ENCODE measurements at places on chromosomes 11 and 22. TPM values are rescaled to one million over a fixed set of nuclear protein-coding genes. Genes with fewer than 3 reads are reported as not detected.

Gene SEPTIN5
- total RNA-seq = 5.4 TPM

Gene TIMM8B
- total RNA-seq = 60.3 TPM

DNA sequence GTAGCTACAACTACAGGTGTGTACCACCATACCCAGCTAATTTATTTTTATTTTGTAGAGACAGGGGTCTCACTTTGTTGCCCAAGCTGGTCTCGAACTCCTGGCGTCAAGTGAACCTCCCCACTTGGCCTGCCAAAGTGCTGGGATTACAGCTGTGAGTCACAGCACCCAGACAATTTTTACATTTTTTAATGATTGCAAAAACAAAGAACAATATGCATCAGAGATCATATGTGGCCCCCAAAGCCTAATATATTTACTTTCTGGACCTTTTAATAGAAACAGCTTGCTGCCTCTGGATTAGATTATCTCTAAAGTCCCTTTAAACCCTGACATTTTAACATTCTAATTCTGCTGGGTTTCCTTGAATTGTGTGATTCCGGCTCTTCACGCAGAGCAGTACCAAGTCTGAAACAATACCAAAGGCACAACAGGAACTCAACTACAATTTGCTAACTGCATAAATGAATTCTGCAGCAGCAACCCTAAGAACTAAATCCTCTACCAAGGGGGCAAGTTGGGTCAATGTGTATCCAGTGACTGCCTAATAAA, 25.0 kb downstream of the RAB30 start:
- no peak for DNase-seq

Gene RPS25
- 1,700 TPM for total RNA-seq

DNA sequence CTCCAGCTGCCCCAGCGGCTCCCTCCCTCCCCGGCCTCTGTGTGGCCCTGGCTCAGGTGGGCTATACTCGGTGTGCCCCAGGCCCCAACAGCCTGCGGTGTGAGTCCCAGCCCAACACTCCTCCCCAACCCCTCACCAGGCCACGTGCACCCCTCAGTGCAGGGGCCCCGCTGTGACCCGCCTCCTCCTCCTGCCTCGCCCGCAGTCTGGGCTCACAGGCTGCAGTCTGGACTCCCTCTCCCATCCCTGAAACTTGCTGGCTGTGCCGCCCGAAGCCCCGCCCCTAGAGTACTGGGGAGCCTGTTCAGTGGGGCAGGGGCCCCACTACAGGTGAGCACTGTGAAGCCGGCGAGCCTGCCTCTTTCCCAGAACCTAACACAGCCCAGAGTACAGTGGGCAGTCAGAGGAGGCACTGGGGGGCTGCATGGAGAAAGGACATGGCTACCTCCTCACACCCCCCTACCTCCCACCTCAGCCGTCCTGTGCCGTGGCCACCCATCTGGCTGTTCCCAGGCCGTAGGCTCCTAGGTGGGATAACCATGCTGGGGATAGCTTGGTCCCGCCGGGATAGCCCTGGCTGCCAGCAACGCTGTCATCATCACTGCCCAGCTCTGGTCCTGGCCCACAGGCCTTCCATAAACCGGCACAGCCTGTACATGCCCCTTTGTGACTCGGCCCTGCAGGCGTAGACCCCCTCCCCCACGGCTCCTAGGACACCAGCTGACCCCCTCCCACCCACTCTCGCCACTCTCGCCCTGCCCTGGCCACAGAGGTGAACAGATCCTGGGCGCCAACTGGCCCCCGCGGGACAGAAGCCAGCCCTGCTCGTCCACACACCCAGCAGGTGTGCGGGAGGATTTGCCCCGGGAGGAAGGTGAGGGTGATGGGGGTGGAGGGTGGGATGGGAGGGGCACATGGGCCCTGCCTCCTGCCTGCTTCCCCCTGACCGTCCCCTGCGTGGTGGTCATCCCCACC, 29.7 kb downstream of the CELSR1 start:
- DNase-seq = no peak

DNA sequence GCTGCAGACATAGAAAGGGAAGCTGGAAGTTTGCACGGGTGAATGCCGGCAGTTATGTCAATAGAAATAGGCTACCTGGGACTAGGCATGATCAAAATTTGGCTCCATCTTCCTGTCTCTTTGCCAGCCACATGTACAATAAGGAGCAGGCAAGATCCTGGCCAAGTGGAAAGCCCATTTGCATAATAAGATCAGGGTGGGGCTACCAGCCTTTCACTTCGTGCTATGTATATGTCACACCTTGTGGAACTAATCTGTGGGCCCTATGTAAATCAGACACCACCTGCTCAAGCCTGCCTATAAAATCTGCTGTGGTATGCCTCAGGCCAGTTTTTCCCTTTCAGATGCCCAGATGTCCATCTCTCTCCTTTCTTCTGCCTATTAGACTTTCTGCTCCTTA, 79.3 kb upstream of the DRD2 start:
- no peak for DNase-seq

Gene SERHL2
- total RNA-seq = 13.4 TPM

DNA sequence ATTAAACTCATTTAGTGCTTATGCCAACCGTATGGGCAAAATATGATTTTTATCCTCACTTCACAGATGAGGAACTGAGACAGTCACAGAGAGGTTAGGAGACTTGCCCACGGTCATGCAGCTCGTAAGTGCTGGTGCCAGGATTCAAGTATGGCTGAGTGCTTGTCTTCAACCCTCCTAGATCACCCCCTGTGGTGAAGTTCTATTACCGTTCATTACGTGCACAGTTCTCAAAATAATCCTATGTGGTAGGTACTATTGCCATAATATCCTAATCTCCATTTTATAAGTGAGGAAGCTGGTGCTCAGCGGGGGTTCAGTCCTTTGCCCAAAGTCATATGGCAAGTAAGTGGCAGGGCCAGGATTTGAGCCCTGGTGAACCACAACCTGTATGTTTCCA, 1.5 kb downstream of the MIEF1 start:
- DNase-seq = no peak

DNA sequence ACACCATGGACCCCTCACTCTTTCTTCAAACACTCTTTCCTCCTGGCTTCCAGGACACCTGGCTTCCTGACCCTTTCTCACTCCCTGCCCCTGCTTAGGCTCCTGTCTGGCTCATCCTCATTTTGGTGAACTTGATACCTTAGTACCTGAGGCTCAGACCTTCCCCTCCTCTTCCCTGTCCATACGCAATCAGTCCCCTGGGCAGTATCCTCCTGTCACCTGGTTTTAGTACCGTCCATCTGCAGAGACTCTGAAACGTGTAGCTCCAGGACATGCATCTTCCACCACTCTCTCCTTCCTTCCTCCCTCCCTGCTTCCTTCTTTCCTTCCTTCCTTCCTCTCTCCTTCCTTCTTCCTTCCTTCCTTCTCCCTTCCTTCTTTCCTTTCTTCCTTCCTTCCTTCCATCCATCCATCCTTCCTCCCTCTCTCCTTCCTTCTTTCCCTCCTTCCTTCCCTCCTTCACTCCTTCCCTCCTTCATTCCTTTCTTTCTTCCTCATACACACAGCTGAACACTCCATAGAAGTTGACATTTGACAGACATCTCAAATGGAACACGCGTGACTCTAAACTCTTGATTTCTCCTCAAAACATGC, 1488.6 kb downstream of the TBC1D22A start:
- DNase-seq = no peak

Gene CYB5R3
- total RNA-seq = 127 TPM

DNA sequence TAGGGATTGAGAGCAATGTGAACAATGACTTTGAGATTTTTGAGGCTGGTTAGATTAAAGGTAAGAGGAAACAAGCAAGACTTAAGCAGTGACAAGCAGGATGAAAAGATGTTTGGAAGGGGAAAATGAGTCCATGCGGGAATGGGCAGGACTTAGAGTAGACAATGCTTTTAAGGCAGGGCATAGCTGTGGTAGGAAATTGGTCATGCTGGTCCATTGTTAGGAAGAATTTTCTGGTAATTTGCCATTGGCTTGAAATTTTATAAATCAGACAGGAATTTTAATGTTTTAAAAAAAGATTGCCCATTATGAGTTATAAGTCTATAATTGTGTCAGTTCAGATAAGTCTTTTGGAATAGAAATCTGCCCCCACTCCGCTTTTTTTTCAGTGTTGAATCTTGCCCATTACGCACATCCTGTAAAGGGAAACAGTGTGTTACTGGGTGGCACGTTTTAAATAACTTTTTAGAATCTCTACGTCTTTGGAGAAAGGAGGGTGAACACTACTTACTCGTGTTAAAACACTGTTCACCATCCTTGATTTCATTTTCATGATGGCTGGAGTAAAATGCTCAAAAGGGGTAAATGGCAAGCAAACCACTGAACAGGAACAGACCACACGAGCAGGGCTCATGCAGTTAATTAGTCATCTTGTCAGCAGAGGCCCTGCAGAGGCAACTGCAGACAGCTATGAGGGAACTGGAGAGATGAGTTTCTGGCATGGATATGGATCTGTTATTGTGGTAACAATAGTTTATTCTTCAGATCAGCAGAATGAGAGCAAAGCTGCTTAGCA, 25.0 kb downstream of the SWAP70 start:
- DNase-seq = no peak

GRCh38 chr11:44467931-44468330, 97.5 kb upstream of the CD82 start:
- no peak for DNase-seq

Gene UBQLNL
- total RNA-seq = not detected

- DNase-seq = no peak
These were observed 142.9 kb downstream of the NCAM1 start for GRCh38 chr11:113103932-113104690.

DNA sequence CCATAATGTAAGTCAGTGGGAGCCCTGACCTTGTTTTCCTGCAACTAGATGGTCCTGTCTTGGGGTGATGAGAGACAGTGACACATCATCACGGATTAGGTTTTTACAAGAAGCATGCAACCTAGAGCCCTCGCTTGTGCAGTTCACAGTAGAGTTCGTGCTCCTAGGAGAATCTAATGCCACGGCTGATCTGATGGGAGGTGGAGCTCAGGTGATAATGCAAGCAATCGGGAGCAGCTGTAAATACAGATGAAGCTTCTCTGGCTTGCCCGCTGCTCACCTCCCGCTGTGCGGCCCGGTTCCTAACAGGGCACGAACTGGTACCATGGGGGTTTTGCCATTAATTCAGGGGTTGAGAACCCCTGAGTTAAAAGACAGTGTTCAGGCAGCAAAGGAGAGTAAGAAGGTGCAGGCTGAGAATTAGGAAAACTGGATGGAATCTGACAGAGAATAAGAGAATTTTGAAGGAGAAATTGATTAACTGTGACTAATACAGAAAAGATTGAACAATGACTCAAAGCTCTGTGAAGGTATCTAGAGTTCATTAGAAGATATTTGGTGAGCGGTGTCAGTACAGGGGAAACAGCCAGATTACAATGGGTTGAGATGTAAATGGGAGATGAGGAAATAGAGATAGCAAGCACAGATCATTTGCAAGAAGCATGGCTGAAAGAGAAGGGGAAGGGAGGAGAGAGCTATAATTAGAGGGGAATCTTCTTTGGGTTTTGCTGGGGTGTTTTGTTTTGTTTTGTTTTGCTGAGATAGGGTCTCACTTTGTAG, 21.0 kb downstream of the WEE1 start:
- no peak for DNase-seq

DNA sequence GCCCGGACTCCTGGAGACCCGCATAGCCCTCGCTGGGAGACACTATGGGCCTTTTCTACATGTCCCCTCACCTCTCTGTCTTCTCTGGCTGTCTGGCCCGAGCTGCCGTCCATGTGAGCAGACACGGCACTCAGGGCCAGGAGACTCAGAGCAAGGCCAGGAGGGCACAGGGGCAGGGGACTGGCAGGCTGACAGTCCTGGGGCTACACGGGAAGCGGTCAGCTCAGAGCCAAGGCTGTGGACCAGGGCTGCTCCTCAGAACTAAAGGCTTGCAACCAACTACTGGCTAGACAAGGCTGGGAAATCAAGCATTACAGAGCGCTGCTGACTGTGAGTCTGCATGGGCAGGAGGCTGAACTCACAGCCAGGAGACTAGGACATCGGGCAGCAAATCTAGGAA, 56.1 kb upstream of the CDON start:
- DNase-seq = no peak

DNA sequence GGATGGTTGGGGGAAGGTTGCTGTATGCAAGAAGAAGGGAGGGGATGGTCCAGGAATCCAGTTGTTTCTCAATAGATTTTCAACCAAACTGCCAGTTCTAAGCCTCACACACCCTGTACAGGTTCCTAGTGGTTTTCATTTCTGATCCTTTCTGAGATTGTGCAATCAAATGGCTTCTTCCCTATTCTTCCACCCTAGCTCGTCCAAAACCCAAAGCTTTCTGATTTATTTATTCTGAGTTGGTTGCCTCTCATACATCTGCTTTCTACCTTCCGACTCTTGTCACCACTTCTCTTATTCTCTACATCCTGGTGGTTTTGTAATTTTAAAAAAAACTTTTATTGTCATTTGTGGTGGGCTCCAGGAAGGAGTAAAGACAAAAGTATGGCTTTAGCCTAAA, 12.6 kb downstream of the OR5A2 start:
- DNase-seq = no peak

DNA sequence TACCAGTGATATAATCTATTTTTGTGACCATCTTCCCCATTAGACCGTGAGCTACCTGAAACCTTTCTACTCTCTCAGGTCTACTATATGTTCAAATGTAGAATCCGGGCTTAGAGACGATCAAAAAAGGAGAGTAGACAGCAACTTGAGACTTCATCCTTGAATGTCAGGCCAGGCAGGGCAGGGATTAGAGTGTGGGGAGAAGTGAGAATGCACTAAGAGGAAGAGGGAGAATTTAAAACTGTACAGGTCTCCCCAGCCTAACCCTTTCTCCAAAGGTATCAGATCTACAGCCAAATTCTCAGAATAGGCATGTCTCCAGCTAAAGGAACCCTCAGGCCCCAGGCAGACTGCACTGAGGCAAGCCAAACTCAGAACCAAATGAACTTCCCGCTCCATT, 935 bp downstream of the LAMTOR1 start:
- no peak for DNase-seq

DNA sequence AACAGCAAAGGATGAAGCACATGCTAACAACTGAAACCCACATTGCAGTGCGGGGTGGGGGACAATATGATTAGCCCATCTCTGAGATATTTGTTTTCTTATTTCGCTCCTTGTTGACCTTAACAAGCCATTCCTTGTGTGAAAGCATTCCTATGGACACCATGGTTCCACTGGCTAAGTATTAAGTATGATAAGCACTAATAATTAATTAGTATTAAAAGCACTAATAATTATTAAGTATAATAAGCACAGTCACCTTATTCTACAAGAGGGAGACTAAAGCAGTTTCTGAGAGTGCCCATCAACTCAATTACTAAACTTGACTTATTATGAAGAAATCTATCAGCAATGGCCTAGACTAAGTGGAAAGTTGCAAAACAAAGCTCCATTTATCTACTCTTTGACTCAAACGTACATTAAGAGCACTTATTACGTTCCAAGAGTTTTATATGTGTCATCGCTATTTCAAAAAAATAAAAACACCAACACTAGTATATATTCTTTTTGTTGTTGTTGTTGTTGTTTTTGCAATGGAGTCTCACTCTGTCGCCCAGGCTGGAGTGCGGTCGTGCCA, 65.3 kb downstream of the RBFOX2 start:
- DNase-seq = no peak

Gene PLCB3
- 6.9 TPM for total RNA-seq

GRCh38 chr22:29701155-29701999, 18.4 kb upstream of the CABP7 start:
- no peak for DNase-seq
